Eye (tissue), 1 donor: ENCODE measurements at places on chromosomes 4 and X.

DNA sequence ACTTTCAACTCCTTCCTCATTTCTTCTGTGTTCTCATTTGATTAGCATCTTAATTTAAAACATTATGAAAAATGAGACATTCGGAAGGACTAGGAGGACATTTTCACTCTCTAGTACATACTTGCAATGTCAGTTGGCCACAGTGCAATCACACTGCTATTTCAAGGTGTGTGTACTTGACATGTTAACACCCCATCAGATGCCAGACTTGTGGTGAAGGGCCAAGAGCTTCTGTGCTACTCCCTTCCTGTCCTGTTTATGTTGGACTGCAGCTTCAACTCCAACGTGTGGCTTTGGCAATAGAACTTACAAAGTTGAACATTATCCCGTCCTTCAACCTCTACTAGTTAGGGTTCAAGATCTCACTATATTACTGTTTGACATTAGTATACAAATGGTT is 221.0 kb downstream of the PALLD start:
- no peak for DNase-seq

DNA sequence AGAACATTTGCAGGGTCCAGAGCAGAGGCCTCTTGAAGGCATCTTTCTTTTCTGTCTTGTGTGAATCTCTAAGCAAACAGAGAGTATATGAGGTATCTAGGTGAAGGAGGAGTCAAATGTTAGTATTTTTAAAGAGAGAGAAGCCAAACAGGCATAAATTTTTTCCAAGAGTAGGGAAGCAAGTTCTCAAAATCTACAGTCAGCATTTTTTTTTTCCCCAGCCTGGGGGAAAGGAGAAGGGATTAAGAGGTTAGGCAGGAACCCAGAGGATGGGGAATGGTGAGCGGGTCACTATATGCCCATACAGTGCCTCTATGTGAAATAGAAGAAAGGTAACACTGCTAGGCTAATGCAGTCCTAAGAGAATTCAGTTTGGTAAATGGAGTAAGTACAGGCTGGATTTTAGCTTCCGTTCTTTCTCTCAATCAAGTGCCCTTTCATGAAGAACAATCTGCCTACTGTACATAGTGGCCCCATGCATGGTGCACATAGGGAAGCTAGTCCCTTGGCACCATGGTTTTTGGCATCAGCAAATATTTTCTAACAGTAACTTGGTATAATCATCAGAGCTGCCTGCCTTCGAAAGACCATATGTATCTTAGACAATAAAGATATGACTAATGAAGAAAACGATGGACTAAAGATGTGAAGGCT is 163.1 kb upstream of the MAB21L2 start:
- DNase-seq, result no peak

DNA sequence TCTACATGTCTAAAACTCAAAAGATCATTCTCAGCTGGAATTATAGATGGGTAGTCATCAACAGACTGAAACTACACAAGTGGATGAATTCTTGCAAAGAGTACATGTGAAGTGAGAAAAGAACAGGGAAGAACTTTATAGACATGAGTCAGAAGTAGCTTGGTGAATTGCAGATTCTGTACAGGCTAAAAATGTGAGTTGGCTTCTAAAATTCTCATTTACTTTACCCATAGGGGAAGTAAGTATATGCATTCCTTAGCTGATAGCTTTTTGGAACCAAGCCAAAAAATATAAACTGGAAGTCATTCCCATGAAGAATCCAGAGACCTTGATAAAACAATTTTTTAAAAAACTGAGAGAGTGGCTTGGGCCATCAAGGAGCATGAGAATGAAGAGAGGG is 584.2 kb upstream of the FTHL17 start:
- no peak for DNase-seq

- peak; percentile 83 for DNase-seq
Measured at GRCh38 chr4:40316333-40316781, 18.8 kb upstream of the CHRNA9 start.

GRCh38 chrX:126338916-126339315 is 172.8 kb upstream of the DCAF12L2 start:
- peak; percentile 2 for DNase-seq

DNA sequence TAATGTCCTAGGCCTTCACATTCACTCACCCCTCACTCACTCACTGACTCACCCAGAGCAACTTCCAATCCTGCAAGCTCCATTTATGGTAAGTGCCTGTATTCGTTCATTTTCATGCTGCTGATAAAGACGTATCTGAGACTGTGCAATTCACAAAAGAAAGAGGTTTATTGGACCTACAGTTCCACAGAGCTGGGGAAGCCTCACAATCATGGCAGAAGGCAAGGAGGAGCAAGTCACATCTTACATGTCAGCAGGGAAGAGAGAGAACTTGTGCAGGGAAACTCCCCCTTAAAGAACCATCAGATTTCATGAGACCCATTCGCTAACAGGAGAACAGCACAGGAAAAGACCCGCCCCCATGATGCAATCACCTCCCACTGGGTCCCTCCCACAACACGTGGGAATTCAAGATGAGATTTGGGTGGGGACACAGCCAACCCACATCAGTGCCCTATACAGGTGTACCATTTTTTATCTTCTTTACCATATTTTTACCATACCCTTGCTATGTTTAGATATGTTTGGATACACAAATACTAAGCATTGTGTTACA is 18.2 kb upstream of the TLR1 start:
- DNase-seq, result no peak

GRCh38 chr4:1492142-1492457 is 85.9 kb upstream of the NKX1-1 start:
- no peak for DNase-seq

GRCh38 chrX:65783746-65784145 is 116.3 kb downstream of the MSN start:
- no peak for DNase-seq

DNA sequence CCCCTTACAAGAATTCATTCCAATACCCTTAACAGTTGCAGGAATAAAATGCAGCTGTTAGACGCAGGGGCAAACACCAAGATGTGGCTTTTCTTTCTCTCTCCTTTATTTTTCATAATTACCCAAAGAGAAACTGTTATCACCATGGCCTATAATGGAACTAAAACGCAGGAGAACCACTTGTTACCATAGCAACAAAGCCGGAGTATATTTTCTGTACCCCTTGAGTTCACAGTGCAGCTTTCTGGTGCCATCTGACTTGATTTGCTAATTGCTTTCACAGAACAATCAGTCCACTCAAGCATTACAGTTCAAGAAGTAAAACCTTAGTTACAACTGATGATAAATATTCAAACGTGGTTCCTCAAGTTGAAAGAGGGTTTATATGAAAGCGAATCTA is 157.9 kb downstream of the AMELX start:
- DNase-seq, result no peak

DNA sequence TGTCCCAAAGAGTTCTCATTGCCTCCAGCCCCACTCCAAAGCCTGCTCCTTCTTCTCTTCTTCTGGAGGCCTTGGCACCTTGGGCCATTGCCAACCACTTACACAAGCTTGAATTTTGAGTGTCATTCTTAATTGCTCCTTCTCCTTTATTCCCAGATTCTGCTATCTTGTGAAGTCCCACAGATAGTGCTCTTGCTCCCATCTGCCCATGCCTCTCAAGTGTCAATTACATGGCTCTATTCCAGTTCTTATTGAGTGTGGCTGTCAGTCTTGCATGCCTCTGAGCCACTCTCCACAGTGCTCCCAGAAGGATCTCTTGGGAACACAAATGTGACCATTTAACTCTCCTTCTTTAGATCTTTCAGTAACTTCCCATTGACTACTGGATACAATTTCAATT is 117.3 kb upstream of the SFRP2 start:
- no peak for DNase-seq

DNA sequence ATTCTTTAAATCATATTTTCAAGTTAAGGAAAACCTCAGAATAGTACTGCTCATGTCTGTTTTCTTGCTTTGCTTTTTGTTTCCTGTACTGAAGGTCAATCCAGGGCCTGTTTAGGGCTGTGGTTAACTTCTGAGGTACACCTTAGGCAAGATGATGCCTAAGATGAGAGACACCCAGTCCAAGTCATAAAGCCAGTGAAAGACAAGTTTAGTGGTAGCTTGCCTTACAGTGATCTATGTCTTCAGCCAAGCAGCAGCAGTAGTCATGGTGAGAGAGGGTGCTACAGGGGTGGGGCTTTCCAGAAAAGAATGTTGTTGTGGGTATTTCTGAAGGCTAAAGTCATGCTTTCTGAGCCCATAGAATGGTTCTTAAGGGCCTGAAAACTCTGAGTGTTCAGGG is 173.7 kb downstream of the VSIG4 start:
- no peak for DNase-seq

- DNase-seq, result no peak
Measured at GRCh38 chr4:142778430-142778829, 67.7 kb downstream of the INPP4B start.

DNA sequence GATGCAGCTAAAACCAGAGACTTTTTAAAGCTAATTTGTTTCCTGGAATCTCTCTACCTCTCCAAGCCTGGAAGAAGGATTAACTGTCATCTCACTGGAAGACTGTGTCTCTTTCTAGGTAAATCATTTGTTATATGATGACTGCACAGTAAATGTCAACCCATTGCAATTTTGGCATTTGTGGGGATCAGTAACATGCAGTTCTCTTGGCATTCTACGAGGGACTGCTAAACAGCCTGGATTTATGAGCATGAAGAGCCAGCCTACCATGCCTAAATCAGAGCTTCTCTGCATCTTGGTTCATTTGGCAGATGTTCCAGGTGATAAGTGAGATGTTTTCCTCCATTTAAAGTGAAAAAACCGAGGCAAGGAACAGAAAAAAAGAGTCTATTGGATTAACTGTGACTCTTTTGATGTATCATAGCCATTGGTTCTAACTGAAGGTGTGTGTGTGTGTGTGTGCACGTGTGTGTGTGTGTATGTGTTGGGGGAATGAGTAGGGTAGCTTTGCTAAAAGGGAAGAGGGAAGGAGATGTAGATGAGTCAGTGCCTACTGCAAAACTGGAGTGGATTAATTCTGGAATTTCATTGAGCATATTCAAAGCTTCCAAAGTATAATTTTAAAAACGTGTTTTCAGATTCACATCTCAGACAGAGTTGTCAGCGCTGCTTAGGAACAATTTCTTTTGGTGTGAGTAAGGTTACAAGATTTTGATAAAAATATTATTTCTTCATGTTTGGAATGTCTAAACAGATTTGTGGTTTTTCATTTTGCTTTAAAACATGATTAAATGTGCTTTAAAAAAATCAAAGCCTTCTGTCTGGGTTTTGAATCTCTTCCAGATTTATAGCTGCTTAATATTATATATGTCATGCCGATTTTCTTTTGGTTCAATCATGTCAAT is 123.2 kb upstream of the LNX1 start:
- DNase-seq, result peak; percentile 47

DNA sequence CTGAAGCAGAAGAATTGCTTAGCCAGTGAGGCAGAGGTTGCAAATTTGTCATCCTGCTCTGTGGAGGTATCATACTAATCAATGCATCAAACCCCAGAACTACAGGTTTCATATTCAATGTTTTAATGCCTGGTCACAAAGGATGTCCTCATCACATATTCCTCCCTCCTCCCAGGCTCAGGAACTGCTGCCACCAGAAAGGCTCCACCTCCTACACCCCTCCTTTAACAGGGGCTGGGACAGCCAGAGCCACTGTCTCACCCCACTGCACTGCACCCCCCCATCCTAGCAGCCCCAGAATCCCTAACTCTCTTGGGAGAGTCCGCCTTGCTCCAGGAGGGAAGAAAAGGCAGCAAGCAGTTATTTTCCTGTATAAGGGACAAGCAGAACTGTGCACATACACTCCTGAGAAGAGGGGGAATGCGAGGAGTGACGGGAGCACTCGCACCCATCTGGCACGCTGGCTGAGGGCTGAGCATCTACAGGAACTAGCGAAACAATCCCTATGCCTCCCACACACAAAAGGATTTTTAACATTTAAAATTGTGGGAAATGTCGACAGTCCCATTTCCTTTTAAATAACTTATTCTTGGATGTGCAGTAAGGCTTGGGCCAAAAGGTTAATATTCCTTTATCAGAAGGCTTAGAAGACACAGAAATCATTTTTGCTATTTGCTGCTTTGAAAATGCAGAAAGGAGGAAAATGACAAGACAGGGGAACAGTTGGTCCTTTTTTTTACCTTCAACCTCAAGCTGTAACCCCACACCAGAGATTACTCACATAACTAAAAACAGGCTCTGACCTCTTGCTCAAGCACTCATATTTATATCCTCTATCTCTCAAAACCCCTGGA is 27.8 kb downstream of the CD99L2 start:
- DNase-seq, result no peak

DNA sequence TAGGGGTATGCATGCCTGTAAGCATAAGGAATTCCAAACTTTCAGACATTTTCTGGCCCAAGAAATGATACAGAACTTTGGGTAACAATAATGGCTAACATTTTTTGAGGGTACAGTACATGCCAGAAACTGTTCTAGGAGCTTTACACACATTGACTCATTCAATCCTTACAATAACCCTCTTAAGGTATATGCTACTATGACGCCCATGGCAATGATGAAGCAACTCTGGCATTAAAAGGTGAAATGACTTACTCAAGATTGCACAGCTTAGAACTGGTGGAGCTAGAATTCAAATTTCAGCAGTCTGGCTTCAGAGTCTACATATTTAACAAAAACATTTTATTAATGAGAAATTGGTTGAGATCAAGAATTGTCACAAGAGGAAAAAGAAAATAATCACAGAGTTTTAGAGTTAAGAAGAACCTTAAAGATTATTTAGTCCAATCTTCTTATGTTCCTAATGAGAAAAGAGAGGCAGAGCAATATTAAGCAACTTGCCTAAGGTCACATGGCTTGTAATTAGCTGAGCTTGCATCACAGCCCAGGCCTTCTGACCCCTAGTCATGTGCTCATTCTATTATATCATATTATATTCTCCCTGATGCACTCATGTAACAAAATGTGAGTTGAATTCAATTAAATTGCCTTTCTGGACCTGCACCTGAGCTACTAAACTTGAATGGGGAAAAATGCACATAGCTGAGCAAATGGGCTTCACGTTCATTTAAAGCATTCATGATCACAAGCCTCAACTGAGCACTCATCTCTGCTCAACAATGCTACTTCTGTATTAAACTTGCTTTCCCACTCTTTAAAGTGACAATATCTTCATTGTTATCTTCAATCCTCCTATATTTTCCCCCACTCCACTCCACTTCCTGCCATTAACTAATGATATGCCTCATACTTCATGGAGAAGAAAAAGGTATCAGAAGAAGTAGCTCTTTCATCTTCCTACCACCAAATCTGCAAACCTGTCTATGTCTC is 73.2 kb downstream of the ENOX2 start:
- no peak for DNase-seq

GRCh38 chr4:184762100-184762499 is 28.2 kb upstream of the CENPU start:
- DNase-seq, result no peak

DNA sequence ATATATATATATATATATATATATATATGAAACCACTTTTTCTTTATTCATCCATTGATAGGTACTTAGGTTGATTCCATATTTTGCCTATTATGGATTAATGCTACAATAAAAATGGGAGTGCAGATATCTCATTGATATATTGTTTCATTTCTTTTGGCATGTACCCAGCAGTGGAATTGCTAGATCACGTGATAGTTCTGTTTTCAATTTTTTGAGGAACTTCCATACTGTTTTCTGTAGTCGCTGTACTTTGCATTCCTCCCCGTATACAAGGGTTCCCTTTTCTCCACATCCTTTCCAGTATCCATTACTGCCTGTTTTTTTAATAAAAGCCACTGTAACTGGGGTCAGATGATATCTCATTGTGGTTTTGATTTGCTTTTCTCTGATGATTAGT is 124.6 kb downstream of the GABRB1 start:
- no peak for DNase-seq
